T-helper 17 cell (primary cell): ENCODE measurements at places on chromosomes 2 and 18.

DNA sequence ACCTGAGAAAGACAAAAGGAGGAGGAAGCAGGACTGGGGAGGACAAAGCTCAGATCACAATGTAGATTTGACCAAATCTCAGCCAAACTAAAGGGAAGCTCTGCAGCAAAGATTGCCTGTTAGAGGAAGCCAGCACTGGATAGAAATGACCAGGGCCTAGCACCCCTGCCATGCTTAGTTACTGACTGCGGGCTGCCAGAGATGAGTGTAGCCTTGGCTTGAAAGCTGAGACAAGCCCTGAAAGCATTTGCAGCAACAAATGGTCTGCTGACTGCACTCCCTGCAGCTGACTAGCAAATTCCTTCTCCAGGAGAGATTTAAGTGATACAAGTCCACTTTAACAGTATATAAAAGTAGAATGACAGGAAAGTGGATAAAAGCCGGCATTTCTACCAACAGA is 140.9 kb upstream of the CRIM1 start:
- no peak for DNase-seq

DNA sequence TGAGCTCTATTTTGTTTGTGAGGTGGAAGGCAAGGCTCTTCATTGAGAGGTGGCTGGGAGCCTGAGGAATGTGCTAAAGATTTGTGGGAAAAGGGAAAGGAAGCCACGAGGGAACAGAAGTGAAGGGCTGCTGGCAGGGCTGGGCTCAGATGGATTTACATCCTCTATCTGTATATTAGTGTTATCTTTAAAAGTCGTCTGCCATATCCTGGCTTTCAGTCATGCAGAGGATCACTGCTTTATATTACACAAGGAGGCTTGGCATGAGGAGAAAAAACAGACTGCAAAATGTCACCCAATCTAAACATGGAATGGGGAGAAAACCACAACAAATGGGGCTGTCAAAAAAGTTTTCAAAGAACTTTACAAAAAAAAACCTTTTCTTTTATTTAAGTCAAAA is 434.4 kb downstream of the HRH4 start:
- DNase-seq, result no peak

DNA sequence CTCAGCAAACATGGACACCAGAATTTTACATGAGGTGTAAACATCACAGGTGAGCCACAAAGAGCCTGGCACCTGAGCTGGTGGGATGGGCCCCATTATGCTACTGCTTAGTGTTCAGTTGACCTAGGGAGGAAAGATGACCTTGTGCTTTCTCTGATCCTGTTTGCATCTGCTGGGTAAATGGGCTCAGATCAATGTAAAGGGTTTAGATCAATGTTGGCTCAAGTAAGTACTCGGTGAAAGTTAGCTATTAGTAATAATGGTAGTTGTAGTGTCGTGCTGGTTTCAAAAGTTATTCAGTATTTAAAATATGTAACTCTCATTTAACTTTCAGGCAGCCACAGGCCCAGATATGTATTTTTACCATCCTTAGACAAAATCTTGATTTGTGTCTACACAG is 19.8 kb downstream of the ABHD3 start:
- DNase-seq, result no peak

- DNase-seq, result no peak
Measured at GRCh38 chr2:45403036-45403435, 208.0 kb downstream of the SRBD1 start.

- no peak for DNase-seq
Measured at GRCh38 chr2:185502351-185502750, 236.3 kb upstream of the FSIP2 start.

GRCh38 chr18:27871726-27872125 is 305.2 kb downstream of the CDH2 start:
- DNase-seq, result no peak

DNA sequence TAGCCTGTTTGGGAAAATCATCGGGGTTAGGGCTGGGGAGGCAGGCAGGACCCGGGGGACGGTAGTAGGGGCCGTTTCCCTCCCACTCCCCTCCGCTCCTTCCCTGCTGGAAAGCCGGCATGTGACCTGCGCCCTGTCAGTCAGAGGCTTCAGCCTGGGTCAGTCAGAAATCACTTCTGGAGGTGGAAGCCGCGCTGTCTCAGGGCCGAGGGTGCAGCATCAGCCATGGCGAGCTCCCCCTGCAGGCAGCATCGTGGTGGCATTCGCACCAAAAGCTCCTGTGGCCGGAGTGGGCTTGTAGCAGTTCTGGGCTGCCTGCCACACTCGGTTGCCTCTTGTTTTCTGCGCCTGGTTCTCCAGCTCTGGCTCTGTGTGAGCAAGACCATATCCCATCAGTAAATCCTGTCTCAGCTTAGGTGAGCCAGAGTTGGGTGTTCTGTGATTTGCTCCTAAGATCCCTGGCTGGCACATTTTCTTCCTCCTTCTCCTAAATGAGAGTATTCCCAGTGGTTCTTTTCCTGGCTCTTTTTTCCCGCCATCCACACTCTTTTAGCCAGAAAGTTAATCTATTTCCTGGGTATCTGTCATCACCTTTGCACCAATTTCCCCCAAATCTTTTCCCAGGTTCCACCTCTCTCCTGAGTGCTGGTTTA is 123.9 kb upstream of the CD302 start:
- peak; percentile 50 for DNase-seq

DNA sequence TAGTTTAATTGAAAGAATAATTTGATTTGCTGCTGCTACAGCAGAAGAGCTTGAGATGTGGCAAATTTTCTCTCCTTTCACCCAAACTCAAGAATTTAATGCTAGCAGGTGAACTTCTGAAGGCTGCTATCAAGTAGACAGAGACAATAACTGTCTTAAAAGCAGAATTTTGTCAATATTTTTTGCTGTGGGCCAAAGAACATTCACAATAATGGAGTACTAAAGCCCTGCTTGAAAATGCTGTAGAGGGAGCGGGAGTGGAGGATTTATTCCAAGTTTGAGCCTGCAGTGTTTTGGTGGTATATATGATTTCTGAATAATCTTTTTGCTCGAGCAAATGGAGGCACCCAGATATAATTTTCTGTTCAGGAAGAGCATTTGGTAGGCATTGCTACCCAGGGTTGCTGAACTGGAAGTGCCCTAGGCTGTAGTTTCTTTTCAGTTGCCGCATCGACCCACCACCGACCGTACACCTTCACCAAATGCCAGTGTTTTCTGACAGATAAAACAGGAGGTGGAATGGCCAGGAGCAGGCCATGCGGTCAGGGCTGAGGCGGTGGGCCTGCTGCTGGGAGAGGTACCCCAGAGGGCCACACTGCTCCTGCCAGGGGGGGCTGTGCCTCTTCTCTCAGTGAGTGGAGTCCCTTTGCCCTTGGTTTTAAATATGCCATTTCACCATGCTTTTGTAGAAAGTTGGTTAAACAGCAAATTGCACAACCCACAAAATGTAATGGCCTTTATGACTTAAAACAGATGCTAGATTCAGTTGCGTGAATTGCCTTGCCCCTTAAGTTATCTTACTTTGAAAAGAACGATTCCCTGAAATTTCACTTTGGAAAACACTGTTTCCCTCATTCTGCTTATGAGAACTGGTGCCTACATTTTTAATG is 36.4 kb downstream of the TSHZ1 start:
- no peak for DNase-seq

DNA sequence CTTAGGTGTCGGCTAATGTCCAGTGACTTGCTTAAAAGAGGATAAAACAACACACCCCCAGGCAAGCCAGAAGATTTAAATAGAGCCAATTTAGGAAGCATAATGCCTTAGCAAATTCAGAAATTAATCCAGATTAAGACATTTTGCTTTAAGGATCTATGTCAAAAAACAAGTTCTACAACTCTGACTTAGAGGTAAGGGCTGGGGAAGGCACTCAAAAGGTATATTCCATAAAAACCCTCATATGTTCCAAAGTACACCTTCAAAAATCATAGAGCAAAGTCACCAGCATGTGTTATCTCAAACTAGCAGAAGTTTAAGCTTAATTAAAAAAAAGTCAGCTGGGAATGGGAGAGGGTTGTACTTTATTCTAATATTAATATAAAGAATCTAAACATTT is 206.4 kb downstream of the NOL4 start:
- no peak for DNase-seq

DNA sequence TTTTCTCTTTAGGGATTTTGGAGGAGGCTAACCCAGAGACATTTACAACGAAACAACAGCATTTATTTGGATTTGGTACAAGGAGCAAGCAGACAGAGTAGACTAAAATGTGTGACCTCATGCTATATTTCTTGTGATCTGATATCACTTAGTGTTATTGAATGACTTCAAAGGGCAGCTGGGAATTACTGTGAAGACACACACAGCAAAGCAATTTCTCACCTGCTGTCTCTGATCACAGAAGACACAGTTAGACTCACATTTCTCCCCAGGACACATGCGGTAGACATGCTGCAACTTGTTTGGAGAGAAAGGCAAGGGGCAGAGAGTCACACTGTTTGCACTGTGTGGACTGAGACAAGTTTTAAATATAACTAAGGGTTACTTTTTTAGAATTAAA is 67.5 kb downstream of the LTBP1 start:
- DNase-seq, result no peak

GRCh38 chr2:22981785-22982184 is 403.2 kb upstream of the KLHL29 start:
- DNase-seq, result no peak

DNA sequence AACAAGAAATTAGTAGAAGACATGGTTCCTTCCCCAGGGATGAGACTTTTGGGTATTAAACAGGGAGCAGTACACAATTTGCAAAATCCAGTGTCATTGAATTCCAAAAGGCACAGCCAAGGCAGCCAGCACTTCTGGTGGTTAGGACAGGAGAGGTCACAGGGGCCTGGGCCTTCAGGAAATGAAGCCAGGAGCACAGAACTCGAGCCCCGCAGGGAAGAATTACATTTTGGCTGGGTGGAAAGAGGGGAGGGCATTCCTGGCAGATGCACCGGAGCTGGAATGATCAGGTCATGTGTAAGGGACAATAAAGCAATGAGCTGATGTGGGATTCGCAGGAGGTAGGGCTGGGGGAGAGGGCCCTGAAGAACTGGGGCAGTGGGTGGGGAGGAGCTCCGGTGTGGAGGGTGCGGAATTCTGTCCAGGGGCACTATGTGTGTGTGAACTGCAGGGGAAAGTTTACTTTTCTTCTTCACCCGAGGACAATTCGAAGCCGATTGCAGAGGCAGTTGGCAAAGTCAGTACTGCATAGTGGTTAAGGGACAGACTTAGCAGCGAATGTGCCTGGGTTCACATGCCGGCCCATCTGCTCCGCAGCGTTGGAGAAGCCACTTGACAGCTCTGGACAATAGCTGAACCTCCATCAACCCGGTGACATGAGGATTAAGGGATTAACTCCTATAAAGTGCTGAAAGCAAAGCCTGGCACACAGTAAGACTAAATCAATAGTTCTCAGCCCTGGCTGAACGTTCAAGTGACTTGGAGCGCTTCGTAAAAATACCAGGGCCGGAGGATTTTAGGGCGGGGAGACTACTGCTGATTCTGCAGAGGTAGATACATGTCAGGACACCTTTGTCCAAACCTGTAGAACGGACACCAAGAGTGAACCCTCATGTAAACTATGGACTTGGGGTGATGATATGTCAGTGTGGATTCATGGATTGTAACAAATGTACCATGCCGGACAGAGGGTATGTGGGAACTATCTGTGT is 36.4 kb downstream of the ALPK2 start:
- no peak for DNase-seq

DNA sequence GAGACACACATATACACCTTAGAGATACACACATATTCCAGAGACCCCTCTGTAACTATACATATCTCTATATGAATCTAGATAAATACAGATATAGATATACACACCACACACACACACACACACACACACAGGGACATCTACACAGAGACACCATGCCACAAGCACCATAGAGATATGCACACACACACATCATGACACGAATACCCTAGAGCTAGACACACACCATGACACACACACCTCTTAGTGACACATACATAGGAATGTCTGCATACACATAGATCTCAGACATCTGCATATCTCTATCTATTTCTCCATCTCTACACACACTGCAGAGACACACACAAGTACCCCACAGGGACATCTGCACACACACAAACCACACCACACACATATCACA is 270.0 kb downstream of the CYRIA start:
- DNase-seq, result no peak

- DNase-seq, result no peak
Measured at GRCh38 chr2:160322320-160322719, 122.2 kb upstream of the ITGB6 start.

- no peak for DNase-seq
Measured at GRCh38 chr18:76571689-76572088, 76.6 kb upstream of the ZNF516 start.

DNA sequence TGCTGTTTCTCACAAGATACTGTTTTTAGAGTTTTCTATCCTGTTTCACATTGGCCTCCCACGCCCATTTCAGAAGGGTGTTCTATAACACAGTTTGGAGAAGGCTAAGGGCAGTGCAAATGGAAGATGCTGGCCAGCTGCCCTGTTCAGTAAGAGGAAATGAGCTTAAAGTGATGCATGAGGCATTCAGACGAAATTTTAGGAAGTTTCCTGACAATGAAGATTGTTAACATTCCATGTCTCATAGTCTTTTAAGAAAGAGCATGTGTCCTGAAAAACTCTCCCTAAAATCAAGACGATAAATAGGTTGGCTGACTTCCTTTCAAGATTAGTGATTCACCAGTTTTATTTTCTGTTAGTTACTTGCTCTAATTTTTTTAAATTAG is 484.2 kb upstream of the NRP2 start:
- DNase-seq, result no peak

DNA sequence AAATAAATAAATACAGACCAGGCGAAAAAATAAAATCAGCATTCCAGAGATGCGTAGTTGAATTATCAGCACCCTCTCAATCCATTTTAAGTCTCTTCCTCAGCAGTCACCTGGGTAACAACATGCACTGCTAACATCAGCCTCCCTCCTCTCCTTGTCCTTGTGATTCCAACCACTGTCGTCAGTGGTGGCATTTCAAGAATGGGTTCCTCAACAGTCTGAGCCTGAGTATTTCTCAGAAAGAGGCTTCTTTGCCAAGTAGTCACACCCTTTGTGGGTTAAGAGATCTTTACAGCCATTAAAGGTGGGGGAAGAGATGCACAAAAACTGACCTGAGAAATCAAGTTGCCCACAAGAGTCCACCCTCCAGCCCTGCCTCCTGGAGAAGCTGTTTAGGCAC is 39.0 kb downstream of the NOL10 start:
- no peak for DNase-seq

GRCh38 chr18:79616651-79617510 is 62.7 kb upstream of the CTDP1 start:
- no peak for DNase-seq

- DNase-seq, result peak; percentile 58
Measured at GRCh38 chr2:199739413-199740110, 111.4 kb downstream of the FTCDNL1 start.

DNA sequence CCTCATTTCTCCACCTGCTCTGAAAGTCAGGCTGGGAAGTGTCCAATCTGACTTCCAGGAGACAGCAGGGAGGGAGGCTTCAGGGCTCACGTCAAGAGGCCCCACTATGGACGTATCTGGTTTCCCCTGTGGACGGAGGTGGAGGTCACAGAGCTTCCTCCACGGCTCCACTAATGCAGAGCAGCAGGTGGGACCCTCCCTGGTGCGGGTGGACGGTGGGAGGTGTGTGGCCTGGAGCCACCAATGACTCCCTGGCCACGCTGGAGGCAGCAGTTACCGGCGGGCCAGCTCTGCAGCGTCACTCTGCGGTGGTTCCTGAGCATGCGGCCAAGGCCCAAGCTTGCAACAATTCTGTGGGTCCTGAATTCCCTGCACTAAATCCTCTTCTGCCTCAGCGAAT is 9.0 kb downstream of the CRACDL start:
- DNase-seq, result no peak

- DNase-seq, result no peak
Measured at GRCh38 chr2:16622399-16622968, 43.1 kb downstream of the CYRIA start.

GRCh38 chr2:49278561-49278960 is 124.2 kb upstream of the FSHR start:
- DNase-seq, result no peak

GRCh38 chr2:65435625-65436168 is 3.3 kb upstream of the SPRED2 start:
- DNase-seq, result peak; percentile 9
